G401 (cell line): ENCODE measurements at places on chromosomes 13 and 19. TPM values are rescaled to one million over a fixed set of nuclear protein-coding genes. Genes with fewer than 3 reads are reported as not detected.

Gene CACNG7
- 6.9 and 11.0 TPM in 2 replicates for total RNA-seq

Gene LYL1
- total RNA-seq = not detected in 2 replicates

Gene NCCRP1
- total RNA-seq = 1.7 and 4.5 TPM in 2 replicates

Gene PODNL1
- total RNA-seq = 0.92 TPM in 1 of 2 replicates, not detected in the other

Gene CERS1
- total RNA-seq = 10.5 and 13.1 TPM in 2 replicates

Gene NKG7
- total RNA-seq = not detected in 2 replicates

Gene ZNF792
- total RNA-seq = 2.2 and 8.3 TPM in 2 replicates

Gene SOX1
- total RNA-seq = not detected in 2 replicates

Gene RNF113B
- total RNA-seq = not detected in 2 replicates

Gene BRME1
- 2.9 and 6.6 TPM in 2 replicates for total RNA-seq

Gene ZNF227
- total RNA-seq = 12.1 and 15.1 TPM in 2 replicates

Gene OR7D2
- total RNA-seq = not detected in 2 replicates

Gene PNMA8A
- 40.3 and 40.5 TPM in 2 replicates for total RNA-seq

Gene LDLR
- 38.2 and 47.4 TPM in 2 replicates for total RNA-seq

Gene ARHGAP33
- 1.7 and 4.6 TPM in 2 replicates for total RNA-seq

Gene PRDX2
- 290 and 300 TPM in 2 replicates for total RNA-seq

Gene KLK7
- not detected in 2 replicates for total RNA-seq

Gene LRFN3
- 6.2 and 15.8 TPM in 2 replicates for total RNA-seq

Gene TRIM28
- 579 and 1,015 TPM in 2 replicates for total RNA-seq

Gene ZNF607
- total RNA-seq = 7.3 and 15.9 TPM in 2 replicates

Gene UPF3A
- 8.2 and 28.3 TPM in 2 replicates for total RNA-seq

Gene CATSPERD
- not detected in 2 replicates for total RNA-seq

Gene CYP2S1
- not detected in 2 replicates for total RNA-seq

Gene MEF2B
- 2.9 TPM in 1 of 2 replicates, not detected in the other for total RNA-seq

Gene RRAS
- total RNA-seq = 116 and 140 TPM in 2 replicates

Gene SPINT2
- total RNA-seq = 240 and 383 TPM in 2 replicates

Gene ZNF234
- total RNA-seq = 0.03 TPM in 1 of 2 replicates, not detected in the other

Gene AP1M2
- total RNA-seq = 75.0 and 80.7 TPM in 2 replicates

Gene CAMSAP3
- 3.3 and 4.8 TPM in 2 replicates for total RNA-seq

Gene BCAM
- total RNA-seq = 28.5 and 28.9 TPM in 2 replicates

Gene LRRC63
- not detected in 2 replicates for total RNA-seq

Gene SPACA4
- total RNA-seq = 0.55 TPM in 1 of 2 replicates, not detected in the other

Gene STRN4
- total RNA-seq = 118 and 134 TPM in 2 replicates

Gene OR7A5
- total RNA-seq = not detected in 2 replicates

Gene ZNF709
- 6.2 and 7.6 TPM in 2 replicates for total RNA-seq

Gene EFNA2
- 0.31 and 1.3 TPM in 2 replicates for total RNA-seq

Gene IGFL4
- total RNA-seq = not detected in 2 replicates

Gene INAFM1
- 7.0 and 11.0 TPM in 2 replicates for total RNA-seq

Gene CGB3
- not detected in 2 replicates for total RNA-seq

Gene CEACAM1
- total RNA-seq = 0.31 and 1.3 TPM in 2 replicates

Gene GPR18
- total RNA-seq = not detected in 2 replicates

Gene CD79A
- total RNA-seq = 1.0 and 1.4 TPM in 2 replicates

Gene OVOL3
- not detected in 2 replicates for total RNA-seq

Gene ZNF667
- total RNA-seq = 9.2 and 28.3 TPM in 2 replicates

Gene FCAR
- total RNA-seq = not detected in 2 replicates

Gene GARIN5B
- not detected in 2 replicates for total RNA-seq

Gene KLK15
- total RNA-seq = not detected in 2 replicates

Gene PEX11G
- 3.5 and 6.6 TPM in 2 replicates for total RNA-seq

Gene OLFM2
- 5.8 and 11.5 TPM in 2 replicates for total RNA-seq

Gene CEACAM4
- not detected in 2 replicates for total RNA-seq

Gene PTPRH
- total RNA-seq = 5.2 and 20.7 TPM in 2 replicates

Gene GFY
- 0.55 and 1.3 TPM in 2 replicates for total RNA-seq

Gene CCDC169
- not detected in 2 replicates for total RNA-seq

Gene NANOS3
- total RNA-seq = 3.0 and 6.3 TPM in 2 replicates

Gene ZGLP1
- 0.55 and 1.6 TPM in 2 replicates for total RNA-seq

Gene BST2
- total RNA-seq = 174 and 187 TPM in 2 replicates

Gene VSTM2B
- total RNA-seq = 2.5 TPM in 1 of 2 replicates, not detected in the other

Gene FPR2
- not detected in 2 replicates for total RNA-seq
